WTC11 (cell line): ENCODE measurements at places on chromosomes 12 and 14.

DNA sequence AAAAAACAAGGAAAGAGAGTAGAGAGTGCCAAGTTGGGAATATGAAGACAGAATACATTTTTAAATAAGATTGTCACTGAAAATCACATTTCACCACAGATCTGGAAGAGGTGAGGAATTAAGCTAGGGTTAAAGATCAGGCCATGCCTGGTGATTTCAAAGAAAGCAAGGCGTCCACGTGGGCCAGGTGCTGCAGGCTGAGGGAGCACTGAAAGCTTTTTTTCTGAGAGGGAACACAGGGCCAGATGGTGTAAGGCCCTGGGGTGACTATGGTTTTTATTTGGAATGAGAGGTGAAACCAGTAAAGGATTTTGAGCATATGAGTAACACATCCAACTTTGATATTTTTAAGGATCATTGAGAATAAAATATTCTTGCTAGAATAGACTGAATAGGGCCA lies 20.9 kb downstream of the SYT1 start:
- peak; percentile 17 for DNase-seq
- peaks cover 53% of the 10 kb centered on the region for H3K4me1 ChIP-seq
- no peak overlapping the region for H3K27ac ChIP-seq
- no peak overlapping the region for H3K4me3 ChIP-seq

- H3K4me3 ChIP-seq = no peak overlapping the region
- no peak overlapping the region for H3K27ac ChIP-seq
- DNase-seq = no peak
- H3K36me3 ChIP-seq = peaks cover 70% of the 10 kb centered on the region
These were observed 84.7 kb upstream of the STRN3 start for GRCh38 chr14:31110872-31111271.

DNA sequence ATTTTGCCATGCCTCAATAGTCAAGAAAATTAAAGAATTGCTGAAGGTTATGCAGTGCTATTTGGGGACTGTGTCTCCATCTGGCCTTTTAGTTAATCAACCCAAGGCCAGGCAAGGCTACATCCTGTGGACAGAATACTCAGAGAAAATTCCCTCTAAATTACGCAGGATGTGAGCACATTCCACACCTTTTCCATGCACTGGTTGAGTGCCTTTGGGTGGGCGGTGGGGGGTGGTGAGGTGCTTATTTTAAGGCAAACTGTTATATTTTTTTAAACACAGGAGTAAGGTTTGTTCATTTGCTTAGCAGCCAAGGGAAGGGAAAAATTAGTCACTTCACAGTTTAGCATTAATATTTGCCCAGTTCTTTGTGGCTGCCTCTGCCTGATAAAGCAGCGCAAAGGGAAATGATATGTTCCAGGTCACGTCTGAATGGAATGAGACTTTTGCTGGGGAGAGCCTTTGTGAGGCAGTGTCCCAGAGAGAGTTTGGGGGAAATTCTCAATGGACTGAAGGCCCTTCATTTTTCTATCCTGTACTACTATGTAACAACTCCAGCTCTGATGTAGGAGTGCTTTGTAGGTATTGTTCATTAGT lies 17.2 kb upstream of the KCNA5 start:
- H3K27ac ChIP-seq = no peak overlapping the region
- no peak overlapping the region for H3K4me3 ChIP-seq
- H3K4me1 ChIP-seq = peaks cover 40% of the 10 kb centered on the region
- DNase-seq = no peak
- H3K36me3 ChIP-seq = 0 out of 2 replicates have a peak, but pooled peaks cover 4% of the 10 kb centered on the region

DNA sequence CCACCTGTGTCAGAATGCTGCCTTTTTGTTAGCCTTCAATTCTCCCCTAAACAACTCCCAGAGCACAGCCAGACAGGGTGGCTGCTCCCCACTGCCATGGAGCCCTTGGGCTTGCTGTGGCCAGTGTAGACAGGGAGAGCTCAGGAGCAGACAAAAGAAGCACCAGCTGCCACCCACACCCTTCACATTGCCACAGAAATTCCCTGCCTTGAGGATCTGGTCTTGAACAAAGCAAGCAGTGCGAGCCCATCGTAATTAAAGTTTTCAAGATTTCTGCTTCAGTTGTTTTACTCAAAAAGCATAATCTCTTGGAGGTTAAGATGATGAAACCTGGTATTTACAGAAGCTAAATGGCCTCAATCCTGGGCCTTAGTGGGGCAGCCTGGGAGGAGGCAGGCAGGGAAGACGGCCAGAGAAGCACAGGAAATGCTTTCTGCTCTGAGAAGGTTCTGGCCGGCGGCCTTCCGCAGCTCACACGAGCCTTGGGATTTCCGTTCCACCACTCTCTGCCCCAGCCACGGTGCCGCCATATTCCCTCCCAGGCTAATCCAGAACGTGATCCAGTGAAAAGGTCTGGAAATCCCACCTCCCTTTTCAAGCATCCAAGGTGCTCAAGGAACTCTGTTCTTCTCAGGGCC lies 535.2 kb downstream of the BCL11B start:
- H3K4me3 ChIP-seq = no peak overlapping the region
- peaks cover 6% of the 10 kb centered on the region for H3K4me1 ChIP-seq
- no peak overlapping the region for H3K27ac ChIP-seq
- H3K36me3 ChIP-seq = no peaks in the 10 kb centered on the region
- DNase-seq = no peak

GRCh38 chr12:3747976-3748619 lies 4.8 kb downstream of the CRACR2A start:
- no peaks in the 10 kb centered on the region for H3K4me1 ChIP-seq
- DNase-seq = no peak
- no peaks in the 10 kb centered on the region for H3K36me3 ChIP-seq
- peaks cover 21% of the 10 kb centered on the region for H3K27me3 ChIP-seq
- H3K27ac ChIP-seq = no peak overlapping the region
